ENCODE measurements at places on chromosomes 13 and 19.

- peak; percentile 64 for DNase-seq
These were observed 13.0 kb downstream of the CIC start for GRCh38 chr19:42281827-42282762.

GRCh38 chr13:43758834-43759233 lies 27.9 kb downstream of the ENOX1 start:
- no peak for DNase-seq

DNA sequence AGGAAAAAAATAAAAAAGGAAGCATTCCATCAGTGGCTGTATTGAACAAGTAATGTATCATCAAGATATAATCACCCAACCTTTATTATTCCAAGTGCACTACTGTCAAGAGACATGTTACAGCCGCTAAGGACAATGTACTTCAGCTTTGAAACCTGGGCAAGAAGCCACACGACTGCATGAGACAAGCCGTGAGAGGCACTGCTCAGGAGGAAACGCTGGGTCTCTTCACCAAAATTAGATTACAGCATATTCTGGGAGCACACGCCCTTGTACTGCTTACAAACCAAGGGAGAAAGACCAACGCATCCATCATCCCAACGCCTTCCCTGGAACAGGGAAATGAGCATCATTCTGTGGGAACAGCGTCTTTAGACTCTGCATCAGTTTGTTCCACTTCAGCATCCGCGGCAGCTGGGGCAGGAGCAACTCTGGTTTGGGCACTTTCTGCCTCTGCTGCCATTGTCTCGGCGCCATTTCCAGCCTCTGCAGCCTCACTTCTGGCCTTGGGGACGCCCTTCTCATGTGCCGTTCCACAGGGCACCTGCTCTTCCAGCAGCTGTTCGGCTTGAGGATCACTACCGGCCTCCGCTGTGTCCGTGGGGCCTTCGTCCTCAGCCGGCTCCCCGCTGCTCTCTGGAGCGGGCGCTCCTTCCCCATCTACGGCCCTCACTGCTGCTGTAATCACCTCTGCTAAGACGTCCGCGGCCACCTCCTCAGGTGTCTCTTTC lies 22.4 kb upstream of the BRD4 start:
- no peak for DNase-seq

GRCh38 chr19:1618157-1619093 lies 13.2 kb upstream of the UQCR11 start:
- peak; percentile 6 for DNase-seq

GRCh38 chr19:18422530-18423191 lies 3.5 kb downstream of the SSBP4 start:
- DNase-seq, result no peak

DNA sequence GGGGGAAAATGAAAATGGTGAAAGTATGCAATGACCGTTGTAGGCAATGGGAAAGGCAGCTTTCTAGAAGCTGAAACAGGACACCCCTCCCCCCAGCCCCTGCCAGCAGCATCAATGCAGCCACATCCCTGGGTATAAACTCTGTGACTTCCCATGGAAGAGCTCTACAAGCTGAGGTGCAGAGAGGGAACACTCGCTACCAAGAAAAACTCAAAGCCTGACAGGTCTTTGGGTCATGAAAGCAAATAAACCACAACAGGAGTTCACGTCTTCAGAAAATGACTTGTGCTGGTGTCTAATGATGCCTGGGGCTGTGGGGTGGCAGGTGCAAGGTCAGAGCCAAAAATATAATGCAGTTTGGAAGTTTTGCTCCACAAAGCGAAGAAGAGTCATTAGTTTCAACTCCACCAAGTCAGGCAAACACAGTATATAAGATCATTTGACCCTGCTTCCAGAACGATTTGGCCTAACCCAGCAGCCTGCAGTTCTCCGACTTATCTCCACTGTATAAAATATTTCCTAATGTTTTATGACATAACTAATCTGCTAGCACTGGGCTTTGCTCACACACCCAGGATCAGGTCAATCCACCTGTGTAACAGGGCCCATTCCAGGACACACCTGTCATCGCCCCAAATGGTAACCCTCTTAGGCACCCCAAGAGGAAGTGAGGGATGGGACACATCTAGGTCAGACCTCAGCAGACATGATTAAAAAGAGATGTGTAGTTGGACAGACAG lies 102.1 kb downstream of the IRS2 start:
- DNase-seq, result no peak

GRCh38 chr19:55189403-55189835 lies 9.3 kb upstream of the SYT5 start:
- peak; percentile 91 for DNase-seq

Measured in astrocyte of the spinal cord (primary cell).